ENCODE measurements at places on chromosomes 16 and 17.

- DNase-seq: no peak
Observed at GRCh38 chr16:27945233-27945973, 118.1 kb downstream of the GSG1L start.

GRCh38 chr17:45873728-45874127 lies 20.6 kb upstream of the MAPT start:
- DNase-seq: no peak

- DNase-seq: no peak
Observed at GRCh38 chr16:79217375-79218011, 383.0 kb downstream of the MAF start.

DNA sequence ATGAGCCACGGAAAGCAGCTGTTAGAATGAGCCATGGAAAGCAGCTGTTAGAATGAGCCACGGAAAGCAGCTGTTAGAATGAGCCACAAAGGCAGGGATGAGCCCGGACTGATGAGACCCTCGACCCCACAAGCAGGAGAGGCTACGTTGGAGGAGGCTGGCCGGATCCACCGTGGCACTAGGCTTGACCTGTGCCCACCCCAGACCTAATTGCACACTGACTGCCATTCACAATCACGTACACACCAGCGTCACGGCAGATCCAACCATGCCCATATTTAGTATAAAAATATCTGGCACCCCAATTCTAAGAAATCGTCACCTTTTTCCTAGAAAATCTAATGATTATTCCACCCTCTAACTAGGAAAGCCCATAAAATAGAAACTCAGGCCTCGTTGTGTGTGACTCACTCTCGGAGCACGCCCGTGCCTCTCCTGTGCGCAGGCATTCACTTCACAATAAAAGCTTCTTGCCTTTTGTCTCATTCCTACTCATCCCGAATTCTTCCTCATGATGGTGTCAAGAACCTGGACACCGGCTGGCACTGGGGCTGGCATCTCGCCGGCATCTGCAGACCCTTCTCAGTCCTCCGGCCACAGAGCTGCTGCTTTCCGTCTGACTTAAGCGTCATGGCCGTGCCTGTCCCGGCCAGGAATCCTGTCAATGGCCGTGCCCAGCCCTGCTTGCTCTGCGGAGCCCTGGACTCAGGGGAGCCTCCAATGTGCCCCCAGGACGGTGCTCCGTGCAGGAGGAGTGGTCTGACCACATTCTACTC lies 5.5 kb upstream of the SECTM1 start:
- no peak for DNase-seq

GRCh38 chr17:40707745-40708144 lies 4.2 kb upstream of the KRT24 start:
- no peak for DNase-seq

DNA sequence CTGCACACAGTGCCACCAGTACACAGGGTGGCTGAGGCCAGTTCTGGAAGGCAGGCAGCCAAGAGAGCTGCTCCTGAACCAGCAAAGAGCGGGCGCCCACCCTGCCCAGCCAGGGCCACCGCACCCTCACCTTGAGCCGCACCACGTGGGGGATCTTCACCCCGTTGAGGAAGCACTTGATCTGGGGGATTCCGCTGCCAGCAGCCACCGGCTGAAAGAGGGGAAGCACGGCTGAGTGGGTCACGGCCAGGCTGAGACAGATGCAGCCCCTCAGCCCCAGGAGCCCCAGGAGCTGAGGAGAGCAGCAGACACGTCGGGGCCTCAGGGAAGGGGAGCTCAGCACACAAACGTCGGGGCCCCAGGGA lies 14.6 kb upstream of the CCDC154 start:
- no peak for DNase-seq

- no peak for DNase-seq
Observed at GRCh38 chr16:79752396-79752795, 151.9 kb upstream of the MAF start.

DNA sequence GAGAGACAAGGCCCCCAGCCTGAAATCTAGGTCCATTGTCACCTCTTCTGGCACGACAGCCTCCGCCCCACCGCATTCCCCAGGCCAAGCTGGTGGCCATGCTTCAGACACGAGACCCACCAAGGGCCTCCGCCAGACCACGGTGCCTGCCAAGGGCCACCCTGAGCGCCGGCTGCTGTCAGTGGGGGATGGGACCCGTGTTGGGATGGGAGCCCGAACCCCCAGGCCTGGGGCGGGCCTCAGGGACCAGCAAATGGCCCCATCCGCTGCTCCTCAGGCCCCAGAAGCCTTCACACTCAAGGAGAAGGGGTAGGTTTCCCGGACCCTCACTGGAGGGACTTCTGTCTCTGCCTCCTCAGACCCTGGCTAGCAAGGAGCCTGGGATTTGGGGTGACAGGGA lies 1.0 kb downstream of the TEDC2 start:
- no peak for DNase-seq

DNA sequence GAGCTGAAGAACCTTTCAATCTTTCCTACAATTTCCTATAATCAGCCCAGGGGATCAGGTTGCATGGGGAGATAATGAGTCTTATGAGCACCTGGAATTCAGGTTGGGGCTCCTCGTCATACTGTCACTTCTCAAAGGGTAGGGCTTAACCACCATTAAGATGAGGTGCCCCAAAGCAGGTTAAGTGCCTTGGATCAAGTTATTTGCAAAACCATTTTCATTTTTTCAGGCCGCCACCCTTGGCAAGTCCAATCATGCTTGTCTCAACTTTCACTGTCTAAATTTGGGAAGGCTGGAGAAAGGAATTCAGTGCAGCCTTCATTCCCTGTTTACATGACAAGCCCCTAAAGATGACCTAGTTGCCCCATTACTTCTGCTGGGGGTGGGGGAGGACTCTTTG lies 44.9 kb upstream of the TANGO6 start:
- no peak for DNase-seq

DNA sequence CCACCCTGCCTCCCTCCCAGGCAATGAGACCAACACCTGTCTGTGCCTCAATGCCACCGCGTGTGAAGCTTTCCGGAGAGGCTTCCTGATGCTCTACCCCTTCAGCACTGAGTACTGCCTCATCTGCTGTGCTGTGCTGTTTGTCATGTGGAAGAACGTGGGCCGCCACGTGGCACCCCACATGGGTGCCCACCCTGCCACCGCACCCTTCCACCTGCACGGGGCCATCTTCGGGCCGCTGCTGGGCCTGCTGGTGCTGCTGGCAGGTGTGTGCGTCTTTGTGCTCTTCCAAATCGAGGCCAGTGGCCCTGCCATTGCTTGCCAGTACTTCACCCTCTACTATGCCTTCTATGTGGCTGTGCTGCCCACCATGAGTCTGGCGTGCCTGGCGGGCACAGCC lies 10.9 kb downstream of the OTOP3 start:
- no peak for DNase-seq

DNA sequence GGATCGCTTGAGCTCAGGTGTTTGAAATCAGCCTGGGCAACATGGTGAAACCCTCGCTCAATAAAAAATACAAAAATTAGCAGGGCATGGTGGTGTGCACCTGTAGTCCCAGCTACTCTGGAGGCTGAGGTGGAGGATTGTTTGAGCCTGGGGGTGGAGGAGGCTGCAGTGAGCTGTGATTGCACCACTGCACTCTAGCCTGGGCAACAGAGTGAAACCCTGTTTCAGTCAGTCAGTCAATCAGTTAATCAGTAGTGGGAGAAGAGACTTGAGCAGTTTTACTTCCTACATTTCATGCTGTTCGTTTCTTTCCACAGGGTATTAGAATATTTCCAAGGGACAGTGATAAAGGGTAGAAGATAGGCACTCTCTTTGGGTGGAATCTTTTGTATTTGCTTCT lies 8.8 kb downstream of the MAP3K3 start:
- DNase-seq: no peak

DNA sequence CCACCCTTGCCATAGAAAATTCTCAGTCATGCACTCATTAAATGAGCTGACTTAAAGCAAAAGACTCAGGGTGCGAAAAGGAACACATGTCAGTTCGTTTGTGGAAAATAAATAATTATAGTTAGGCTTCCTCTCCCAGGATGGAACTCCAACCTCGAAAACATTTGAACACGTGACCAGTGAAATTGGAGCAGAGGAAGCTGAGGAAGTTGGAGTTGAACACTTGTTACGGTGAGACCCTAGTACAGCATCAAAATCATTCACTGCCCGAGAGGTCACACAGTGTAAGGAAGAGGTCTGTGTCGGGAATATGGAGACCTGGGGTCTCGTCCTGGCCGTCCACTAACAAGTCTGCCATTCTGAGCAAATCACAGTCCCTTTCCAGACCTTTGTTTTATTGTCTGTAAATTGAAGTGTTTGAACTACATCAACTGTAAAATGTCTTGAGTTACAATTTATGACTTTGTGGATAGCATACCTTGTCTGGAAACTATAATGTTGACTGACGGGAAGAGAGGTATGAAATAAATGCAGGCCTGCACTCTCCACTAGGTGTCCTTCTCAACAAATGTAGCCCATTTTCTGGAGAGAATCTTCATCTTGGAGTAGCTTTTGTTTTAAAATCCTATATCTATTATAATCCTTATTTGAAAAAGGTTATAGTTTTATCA lies 7.7 kb downstream of the PSMD7 start:
- no peak for DNase-seq

DNA sequence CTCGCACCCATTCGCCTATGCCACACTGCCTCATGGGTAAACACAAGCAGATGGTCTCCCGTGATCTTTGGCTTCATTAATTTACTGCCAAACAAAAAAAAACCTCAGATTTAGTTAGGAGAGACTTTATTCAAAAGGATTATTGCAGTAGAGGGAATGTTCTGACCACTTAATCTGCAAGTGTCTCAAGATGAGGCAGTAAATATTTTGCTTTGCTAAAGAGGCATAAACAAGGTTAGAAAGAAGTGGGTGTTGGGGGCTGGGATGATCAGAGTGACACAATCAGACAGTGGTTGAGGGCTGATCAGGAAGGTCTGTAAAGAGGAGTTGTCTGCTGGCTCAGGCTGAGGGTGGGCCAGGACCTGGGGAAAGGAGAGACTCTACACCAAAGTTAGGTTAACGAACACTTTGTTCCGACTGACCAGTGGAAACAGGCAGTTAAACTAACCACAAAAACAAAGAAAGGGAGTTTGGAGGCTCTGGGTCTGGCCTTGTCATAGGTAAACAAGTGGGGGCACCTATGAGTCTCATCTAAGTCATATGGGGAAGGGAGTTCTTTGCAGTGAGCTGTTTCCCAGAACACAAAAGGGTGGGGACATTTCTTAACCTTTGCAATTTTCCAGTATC lies 28.5 kb downstream of the HSD17B2 start:
- no peak for DNase-seq

- DNase-seq: peak; percentile 33
Observed at GRCh38 chr17:7704601-7705268, at the start of gene EFNB3. Gene EFNB3 (plus strand): TSS chr17:7705202. CDS start chr17:7705599, 397 bp downstream.

Measured in HuH-7 (cell line).